Parietal lobe (tissue), 2 donors: ENCODE measurements at places on chromosomes 6 and 20. TPM values are rescaled to one million over a fixed set of nuclear protein-coding genes. Genes with fewer than 3 reads are reported as not detected.

The RRAGD gene
- 57.0 TPM for total RNA-seq

The PRDM13 gene
- total RNA-seq, result not detected

The IMPG1 gene
- total RNA-seq, result not detected

The DUSP15 gene
- total RNA-seq, result 6.6 TPM
